ENCODE measurements at places on chromosomes 3 and 15.

- DNase-seq = no peak
Observed at GRCh38 chr3:194946091-194946490, 260.4 kb downstream of the FAM43A start.

DNA sequence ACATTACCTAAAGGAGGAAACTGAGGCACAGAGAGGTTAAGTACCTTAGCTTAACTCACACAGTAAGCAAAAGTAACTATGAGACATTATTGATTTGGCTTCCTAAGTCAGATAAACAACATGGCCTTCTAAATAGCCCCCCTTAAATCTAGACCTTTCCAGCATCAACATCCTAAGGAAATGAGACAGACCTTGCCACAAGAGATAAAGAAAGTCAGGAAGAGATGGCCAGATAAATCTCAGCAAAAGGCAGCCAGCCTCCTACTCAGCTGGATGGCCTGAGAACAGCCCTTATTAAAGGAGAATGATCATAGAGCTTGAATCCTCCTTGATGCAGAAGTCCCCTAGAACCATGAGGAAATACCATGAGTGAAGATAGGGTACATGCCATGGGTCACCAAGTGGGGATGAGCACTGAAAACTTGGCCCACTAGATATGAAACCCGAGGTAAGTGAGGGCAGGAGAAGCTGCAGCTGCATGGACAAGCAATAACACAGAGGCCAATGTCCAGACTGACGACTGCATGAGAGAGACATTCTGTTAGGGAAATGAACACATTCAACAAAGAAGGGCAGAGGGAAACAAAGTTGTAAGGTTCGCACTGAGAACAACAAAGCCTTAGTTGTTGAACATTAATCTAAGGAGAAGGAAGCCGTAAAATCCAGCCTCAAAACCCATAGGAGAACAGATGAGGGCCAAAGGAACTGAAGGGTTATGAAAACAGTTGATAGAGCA is 69.6 kb downstream of the ZIC4 start:
- DNase-seq = no peak

DNA sequence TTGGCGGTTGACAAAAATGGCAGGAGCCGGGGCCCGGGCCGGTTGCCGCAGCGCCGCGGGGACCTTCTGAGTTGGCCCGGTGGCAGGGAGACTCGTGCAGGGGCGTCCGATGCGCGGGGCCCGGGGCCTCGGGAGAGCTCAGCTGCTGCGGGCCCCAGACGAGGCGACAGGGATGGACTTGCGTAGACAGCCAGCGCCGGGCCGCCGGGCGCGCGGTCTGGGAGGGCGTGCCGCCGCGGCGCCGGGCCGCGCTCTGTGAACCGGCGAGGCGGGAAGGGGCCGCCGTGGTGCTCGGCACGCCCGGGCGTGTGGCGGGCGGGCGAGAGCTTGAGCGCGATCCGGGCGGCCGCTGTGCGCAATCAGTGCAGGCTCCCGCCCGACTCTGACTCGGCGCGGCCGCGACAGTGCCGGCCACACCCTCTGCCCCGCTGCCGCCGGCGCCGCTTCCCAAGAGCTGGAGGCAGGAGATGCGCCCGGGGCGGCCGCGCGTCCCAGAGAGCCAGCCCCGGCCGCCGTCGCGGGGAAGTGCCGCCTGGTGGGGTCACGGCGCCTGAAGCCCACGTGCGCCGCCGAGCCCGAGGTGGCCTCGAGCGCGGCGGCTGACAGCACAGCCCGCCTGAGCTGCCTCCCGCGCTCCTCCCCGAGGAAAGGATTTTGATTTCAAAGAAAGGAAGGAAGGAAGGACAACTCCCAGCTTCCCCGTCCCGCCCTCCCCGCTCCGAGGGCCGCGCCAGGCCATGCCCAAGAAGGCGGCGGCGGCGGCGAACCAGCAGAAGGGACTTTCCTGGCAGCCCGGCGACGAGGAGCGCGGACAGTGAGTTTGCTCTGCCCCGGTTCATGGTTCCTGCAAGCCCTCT is 657 bp downstream of the TLNRD1 start:
- DNase-seq = peak; percentile 29

GRCh38 chr3:98333989-98334606 is 19.6 kb upstream of the OR5K4 start:
- no peak for DNase-seq

- DNase-seq = no peak
Observed at GRCh38 chr3:56868706-56869105, 67.0 kb upstream of the ARHGEF3 start.

GRCh38 chr15:40285151-40285550 is 2.3 kb upstream of the ANKRD63 start:
- DNase-seq = no peak

- DNase-seq = no peak
Observed at GRCh38 chr15:68412218-68412617, 19.7 kb downstream of the ITGA11 start.

DNA sequence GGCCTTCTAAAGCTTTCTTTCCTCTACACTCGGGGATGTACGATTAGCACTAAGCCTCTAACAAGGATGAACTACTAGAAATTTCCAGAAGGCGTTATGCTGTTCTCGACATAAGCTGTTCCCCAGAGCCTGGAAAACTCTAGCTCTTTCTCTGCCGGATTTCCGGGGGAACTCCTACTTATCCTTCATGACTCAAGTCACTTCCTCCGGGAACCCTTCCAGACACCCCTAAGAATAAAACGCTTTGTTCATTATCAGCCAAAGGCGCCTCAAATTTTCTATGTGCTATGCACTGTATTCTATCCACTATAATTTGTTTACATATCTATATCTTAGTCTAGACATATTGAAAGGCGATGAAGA is 455 bp upstream of the SNAP23 start:
- no peak for DNase-seq

DNA sequence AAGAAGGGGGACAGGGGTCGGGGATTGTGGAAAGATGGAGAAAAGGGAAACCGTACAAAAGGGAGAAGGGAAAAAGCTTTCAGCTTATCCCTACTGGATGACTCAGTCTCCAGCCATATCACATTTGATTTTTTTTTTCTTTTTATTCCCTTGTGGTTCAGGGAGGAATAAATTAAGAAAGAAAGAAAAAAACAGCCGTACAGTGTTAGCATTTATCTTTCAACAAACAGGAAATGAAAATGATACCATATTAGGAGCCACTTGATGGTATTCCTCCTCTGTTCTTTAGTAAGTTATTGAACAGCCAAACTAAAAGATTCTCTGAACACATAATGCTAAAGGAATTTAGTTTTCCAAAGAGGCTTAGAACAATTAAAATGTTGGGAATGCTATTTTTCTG is 594.4 kb downstream of the FOXP1 start:
- DNase-seq = no peak

- no peak for DNase-seq
Observed at GRCh38 chr3:142724682-142725356, 985 bp downstream of the TRPC1 start.

DNA sequence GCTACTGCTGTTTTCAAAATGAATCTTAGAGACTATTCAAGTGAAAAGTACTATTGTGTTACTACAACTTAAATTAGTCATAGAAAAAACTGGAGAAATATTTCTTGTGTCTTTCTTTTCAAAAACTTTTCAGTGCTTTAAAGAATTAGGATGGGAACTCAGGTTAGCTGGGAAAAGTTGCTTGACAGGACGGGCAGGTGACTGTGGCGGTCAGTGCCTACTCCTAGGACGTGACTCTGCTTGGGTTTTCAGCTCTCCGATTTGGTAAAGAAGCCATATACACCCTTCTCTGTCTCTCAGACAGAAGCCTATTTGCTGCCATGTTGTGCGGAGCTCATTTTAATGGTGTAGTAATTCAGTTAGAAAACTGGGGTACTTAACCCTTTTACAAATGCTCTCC is 89.8 kb upstream of the CACNA2D3 start:
- DNase-seq = no peak

DNA sequence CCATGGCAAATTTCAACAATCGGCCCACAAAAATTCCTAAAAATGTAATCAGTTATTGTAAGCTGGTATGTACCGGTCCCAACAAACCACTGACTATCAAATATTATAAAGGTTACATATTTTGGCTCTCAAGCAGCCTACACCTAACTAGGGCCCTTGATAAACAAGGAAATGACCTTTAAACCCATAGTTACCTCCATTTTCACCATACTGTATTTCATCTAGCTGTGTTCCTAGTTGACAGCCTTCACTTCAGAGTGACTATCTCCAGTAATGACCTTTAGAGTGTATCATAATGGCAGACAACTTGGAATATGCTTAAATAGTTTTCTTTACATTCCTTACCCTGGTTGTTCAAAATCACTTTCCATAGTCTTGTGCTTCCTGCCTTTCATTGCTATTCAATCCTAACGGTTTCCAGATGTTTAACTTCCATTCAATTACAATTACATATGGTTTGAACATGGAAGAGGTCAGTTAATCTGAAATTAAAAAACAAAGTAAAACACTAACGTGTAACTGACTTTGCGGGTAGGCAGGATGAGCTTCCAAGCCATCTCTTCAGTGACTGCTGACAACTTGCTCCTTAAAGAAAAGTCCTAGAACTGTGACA is 111.9 kb upstream of the TSC22D2 start:
- no peak for DNase-seq

DNA sequence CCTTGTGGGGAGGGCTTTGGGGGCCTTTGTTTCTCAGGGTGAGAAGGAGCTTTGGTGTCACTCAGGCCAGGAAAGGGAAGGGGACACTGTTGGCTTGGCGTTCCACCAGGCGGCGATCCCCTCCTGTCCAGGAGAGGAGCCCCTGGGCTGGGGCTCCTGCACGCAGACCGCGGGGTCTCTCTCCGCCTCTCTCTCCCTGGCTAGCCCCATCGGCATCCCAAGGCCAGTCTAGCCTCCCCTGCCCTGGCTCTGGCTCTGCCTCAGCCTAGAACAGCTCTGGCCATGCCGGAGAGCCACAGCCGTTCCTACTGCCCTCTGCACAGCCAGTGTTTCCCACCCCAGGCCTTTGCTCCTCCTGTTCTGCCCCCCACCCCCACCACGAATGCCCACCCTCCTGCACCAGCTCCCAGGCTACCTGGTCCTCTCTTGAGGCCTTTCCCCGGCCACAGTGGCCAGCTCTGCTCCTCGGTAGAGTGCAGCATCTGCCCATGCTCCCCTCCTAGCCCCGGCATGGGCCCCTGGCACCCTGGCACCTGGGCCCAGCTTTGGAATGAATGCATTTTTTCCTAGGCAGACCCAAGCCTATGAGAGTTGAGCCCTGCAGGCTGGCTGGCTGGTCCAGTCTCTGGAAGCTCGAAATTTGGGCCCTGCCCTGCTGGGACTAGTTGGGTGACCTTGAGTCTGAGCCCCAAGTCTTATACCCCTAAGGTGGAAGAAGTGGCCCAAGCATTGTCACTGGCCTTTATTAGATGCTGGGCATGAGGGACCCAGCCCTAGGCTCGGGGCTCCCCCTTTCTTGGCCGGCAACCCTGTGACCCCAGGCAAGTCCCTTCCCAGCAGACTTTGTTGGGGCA is 2.4 kb downstream of the PLXNA1 start:
- DNase-seq = no peak

- DNase-seq = no peak
Observed at GRCh38 chr3:117563063-117563462, 853.5 kb downstream of the TUSC7 start.

DNA sequence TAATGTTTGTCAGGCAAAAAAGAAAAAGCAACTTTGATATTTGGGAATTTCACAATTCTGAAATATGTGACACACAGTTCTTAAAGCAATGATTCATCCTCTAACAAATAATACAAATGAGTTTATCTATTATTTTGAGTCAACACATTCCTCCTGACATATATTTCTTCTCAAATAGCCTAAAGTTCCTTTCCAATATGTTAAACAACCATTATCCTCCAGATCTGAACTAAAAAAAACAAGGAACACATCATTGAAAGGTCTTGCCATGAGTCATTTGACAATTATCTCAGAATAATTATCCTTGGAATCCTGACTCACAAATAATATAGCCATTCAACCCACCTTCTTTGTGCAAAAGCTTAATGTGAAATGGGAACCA is 208.7 kb upstream of the CDIN1 start:
- no peak for DNase-seq

DNA sequence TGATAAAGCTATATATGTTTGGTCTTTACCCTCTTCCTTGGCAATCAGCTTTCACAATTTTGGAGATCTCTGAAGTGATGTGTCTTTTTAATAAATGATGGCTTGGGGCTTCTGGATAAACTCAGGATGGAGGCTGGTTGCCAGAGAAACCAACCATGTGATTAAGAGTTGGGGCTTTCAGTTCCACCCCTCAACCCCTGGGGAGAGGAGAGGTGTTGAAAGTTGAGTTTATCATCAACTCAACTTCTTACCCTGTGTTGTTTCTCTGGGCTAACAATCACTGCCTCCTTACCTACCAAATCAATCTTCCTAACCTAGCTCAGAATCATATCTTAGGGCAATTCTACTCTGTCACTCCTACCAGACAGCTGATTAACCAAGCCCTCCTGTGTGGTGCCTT is 735.8 kb downstream of the ZPLD1 start:
- no peak for DNase-seq

DNA sequence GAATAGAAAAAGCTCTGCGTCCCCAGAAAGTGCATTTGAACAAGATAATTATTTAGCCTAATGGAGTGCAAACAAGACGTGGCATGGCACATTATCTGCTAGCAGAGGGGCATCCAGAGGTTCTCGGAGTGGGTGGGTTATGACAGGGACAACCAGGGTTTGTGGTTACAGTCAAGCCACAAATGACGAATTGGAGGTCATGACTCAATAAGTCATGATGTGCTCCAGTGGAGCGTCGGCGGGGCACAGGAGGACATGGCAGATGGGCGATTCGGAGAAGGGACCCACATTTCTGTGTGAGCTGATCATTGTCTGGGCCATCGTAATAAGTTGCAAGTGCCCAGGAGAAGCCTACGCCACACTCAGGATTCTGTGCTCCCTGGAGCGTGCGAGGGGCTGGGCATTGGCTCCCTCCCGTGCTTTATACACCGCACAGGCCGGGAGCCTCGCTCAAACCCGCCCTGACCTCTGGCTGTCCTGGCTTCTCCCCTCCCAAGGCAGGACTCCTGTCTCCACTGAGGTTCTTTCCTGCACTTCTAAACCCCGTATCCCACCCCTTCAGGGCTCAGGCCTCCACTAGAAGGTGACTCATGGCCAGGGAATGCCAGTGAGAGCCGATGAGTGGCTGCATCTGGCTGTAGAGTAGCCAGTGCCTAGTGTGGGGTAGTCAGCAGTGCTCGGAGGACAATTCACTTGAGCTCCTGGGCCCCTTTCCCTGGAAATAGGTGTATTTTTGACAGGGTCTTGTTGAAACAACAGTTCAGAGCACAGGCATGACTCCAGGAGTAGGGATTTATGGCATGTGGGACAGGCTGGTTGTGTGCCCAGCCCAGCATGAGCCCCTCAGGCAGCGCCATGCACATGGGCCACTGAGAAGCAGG is 67.4 kb downstream of the GRIP2 start:
- DNase-seq = no peak

DNA sequence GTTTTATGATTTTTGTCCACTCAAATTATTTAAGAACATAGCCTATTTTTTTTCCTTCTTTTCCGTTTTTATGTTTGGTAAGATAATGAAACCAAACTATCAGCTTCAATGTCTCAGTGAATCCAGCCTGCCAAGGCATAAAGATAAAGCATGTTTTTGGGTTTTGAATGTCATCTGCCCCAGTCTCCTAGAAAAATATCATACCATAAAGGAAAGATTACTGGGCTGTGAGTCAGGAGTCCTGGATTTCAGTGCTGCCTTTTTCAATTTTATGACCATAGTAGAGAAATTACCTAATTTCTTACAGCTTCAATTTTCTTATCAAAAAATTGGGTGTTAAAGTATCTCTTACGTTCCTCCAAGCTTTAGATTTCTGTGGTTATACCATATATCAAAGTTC is 87.5 kb downstream of the GAP43 start:
- DNase-seq = no peak

- no peak for DNase-seq
Observed at GRCh38 chr3:135981701-135982403, 16.3 kb downstream of the PPP2R3A start.
